OCI-M1 (cell line): ENCODE measurements at places on chromosomes 3 and 15.

DNA sequence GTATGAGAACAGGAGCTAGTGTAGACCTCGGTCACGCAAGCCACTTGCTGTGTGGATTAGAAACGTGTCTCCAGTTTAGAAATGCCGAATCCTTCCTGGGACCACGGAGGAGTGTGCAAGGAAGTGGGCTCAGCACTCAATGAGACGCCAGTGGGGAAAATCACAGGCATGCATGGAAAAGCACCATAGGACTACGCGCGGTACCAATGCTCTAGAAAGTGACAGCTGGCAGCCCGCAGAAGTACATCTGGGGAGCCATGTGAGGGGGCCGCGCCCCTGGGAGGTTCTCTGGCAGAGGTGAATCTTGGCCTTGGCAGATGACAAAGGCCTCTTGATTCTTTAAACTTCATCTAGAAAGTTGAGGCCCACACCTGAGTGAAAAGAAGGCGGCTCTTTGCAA lies 99.3 kb downstream of the LRRK1 start:
- DNase-seq: no peak

DNA sequence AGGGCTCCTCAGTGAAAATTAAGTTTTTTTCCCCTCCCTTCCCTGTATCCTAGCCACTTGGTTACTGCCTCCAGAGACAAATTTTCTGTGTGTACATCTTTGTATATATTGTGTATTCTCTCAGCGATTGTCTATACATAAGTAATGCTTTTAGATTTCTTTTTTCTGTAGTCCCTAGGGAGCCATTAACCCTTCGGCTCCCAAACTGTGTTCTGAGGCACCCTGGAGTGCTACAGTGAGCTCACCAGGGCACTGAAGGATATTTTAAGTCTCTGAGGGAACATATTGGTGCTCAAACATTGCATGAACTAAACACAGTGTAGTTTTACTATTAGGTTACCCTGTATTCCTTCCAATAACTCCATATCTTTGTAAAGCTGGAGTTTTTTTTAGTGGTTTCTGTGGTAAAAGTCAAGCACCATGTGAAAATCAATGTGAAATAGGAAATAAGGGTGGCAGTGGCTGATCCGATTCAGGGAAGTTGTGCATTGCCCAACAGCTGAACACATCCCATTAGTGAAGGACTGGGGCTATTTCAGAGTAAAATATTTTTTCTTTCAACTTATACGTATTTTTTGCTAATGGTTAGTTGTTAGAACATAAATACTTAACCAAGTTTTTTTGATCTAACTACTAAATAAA lies 43.0 kb downstream of the USP13 start:
- peak; percentile 42 for DNase-seq

DNA sequence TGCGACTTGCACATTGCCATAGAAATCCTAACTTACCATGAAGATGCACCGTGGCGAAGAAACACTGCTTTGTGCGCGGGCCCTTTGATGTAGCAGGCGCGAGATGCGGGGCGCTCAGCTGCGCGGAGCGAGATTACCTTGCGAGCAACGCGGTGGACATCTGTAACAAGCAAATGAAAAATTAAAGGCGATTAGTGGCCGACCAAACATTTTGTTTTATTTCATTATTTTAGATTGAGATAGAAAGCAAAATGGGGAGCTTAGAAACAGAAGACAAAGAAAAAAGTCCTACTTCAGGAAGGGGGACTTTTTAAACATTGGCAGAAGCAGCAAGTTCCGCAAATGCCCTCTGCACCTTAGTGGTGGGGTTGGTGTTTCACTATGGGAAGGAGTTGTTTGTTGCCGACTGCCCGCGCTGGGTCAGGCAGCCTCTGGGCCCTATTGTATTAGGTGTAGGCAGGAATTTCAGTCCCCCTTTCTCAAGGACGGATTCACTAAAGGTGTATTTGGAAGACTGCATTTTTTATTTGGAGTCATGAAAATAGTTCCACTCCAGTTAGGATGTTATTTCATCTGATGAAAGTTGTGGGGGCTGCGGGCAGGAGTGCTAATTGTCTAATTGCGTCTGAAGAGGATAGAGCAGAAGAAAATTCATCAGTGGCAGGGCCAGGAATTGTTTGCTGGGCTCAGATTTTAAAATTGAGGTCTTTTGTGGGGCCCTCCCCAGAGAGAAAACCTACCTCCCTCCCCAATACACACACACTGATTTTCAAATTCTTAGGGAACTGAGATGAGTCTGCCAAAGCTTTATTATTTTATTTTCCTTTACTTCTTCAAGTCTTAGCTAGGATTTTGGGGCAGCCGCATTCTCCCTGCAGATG lies 17.4 kb downstream of the ZIC4 start:
- DNase-seq: no peak

- DNase-seq: no peak
Observed at GRCh38 chr3:120554812-120555606, 41.1 kb upstream of the NDUFB4 start.

DNA sequence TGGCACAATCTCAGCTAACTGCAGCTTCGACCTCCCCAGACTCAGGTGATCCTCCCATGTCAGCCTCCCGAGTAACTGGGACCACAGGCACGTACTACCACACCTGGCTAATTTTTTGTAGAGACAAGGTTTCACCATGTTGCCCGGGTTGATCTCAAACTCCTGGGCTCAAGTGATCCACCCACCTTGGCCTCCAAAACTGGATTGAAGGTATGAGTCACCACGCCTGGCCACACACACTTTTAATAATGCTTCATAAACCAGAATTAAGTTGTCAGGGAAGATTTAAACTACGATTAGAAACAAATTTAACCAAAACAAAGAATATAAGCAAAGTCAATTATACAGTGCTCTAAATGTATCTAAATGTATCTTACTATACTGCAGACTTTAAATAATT lies 87.5 kb downstream of the LRRFIP2 start:
- no peak for DNase-seq

DNA sequence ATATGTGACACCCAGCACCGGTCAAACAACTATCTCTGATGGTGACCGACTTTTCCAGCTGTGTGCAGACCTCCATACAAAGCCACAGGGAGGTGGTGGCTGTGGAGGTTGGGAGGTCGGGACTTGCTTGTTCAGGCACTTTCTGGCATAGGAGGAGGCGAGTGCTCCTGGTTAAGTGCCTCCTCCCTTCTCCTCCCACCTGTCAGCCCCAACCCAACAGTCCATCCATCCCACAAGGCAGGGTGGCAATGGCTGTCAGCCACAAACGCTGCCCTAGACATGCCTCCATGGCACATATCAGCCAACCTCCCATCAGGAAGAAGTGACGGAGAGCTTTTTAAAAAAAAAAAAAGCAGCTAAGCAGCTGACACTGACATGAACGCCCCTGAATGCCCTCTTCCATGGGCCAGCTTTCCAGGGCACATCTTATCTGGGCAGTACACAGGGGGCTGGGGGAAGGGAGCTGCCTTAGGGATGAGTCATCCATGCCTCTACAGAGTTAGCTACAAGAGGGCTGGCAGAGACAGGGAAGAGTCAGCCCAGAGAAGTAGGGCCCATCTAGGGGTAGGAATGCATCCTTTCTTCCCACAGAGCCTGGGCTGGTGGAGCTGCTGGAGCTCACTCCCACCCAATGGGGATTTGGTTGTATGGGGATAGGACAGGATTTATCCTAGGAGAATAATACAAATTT lies 41.2 kb downstream of the CCDC12 start:
- DNase-seq: peak; percentile 76

GRCh38 chr15:39631357-39631756 lies 50.5 kb downstream of the THBS1 start:
- no peak for DNase-seq

DNA sequence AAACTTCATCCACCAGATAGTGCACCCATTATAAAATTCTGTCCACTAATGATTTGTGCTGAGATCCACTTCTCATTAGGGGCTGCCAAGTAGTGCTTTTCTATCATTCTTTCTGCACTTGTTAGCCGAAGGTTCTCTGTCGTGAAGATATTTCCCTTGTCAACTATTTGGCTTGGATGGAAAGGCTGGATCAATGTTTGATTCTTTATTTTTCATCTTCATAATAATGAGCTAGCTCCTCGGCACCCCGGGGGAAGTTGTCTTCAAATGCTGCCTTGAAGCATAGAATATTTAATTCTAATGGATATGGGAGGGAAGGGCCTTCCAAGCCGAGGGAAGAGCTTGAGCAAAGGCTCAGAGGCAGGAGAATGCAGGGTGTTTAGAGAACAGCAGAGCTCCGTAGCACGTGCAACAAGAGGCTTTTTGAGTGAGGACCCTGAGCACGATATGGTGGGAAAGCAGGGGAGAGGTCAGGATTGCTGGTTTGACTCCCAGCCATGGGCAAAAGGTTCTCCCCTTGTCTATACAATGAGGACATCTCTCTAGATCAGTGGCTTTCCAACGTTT lies 16.3 kb upstream of the MUC20 start:
- DNase-seq: no peak

GRCh38 chr3:82410366-82410765 lies 648.9 kb upstream of the GBE1 start:
- DNase-seq: no peak

GRCh38 chr15:52678468-52679231 lies 538 bp downstream of the ATOSA start:
- peak; percentile 76 for DNase-seq
